ENCODE measurements at places on chromosomes 3 and 15.

DNA sequence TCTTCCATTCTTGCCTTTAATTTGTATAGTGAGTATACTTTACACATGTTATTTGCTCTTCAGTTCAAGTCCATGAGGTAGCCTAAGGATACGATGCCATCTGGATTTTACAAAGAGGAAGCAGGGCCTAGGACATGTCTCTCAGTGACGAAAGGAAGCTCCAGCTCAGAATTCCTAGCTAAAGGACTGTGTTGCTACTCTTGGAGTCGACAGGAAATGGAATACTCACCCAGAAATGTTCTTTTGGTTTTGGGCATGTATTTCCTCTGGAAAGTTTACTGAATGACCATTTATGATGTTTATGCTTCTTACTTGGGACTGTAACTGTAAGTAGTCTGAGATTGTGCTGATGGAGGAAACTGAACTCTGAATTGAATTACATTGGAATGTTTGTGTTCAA, 12.5 kb downstream of the OXNAD1 start:
- no peak for DNase-seq

GRCh38 chr15:50257924-50258323, 7.6 kb downstream of the HDC start:
- DNase-seq: peak; percentile 78

- DNase-seq: no peak
Observed at GRCh38 chr3:37991109-37991508, 523 bp downstream of the VILL start.

GRCh38 chr3:111087924-111088469, 16.4 kb downstream of the NECTIN3 start:
- DNase-seq: no peak

GRCh38 chr15:98599909-98600691, 48.2 kb upstream of the IGF1R start:
- peak; percentile 37 for DNase-seq

DNA sequence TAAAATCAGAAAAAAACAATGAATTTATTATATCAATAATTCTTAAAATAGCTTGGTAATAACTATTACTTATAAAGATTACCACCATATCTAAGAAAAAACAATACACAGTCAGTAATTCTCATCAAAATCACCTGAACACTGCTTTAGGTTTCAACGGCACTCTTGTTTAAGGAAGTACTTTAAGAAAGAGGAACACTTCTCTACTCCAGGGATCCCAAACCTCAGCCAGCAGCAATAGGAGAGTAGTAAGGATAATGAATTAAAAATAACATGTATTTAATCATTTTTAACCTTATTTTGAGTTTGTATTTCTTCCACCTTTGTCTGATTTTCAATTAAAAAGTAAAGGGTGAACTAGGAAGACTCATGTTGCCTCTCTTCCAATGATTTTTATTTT, 494.0 kb upstream of the NR2F2 start:
- no peak for DNase-seq

All from hematopoietic multipotent progenitor cell treated with erythropoietin and hydrocortisone succinate and interleukin-3 and kit ligand, for 6 days (in vitro differentiated cells).